Activated T-cell treated with anti-CD3 and anti-CD28 coated beads, Interleukin-2, amount 50 U/mL, for 48 hours (primary cell): ENCODE measurements at places on chromosomes 6 and 20.

DNA sequence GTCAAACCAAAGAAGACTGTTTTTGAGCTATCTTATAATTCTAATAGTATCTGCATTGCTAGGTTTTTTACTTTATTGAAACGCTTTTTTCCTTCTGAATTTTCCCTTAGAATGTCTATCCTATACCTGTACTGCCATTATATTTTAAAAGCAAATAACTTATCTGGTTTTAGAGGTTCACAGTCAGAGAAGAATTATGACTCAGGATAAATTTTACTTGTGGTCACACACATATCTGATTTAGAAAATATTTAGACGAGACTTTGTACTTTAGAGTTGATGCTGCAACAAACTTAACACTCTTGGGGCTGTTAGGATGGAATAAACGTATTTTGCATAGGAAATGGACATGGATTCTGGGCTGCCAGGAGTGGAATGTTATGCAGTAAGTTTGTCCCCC is 33.0 kb downstream of the LMBRD1 start:
- no peak for DNase-seq

- DNase-seq = no peak
These were observed 247.9 kb upstream of the RAB32 start for GRCh38 chr6:146295695-146296094.

- no peak for DNase-seq
These were observed 44.0 kb downstream of the B4GALT5 start for GRCh38 chr20:49669601-49670189.

- no peak for DNase-seq
These were observed 103.9 kb downstream of the IPCEF1 start for GRCh38 chr6:154252678-154253077.

- DNase-seq = no peak
These were observed 148.3 kb upstream of the TFAP2D start for GRCh38 chr6:50565004-50565403.

DNA sequence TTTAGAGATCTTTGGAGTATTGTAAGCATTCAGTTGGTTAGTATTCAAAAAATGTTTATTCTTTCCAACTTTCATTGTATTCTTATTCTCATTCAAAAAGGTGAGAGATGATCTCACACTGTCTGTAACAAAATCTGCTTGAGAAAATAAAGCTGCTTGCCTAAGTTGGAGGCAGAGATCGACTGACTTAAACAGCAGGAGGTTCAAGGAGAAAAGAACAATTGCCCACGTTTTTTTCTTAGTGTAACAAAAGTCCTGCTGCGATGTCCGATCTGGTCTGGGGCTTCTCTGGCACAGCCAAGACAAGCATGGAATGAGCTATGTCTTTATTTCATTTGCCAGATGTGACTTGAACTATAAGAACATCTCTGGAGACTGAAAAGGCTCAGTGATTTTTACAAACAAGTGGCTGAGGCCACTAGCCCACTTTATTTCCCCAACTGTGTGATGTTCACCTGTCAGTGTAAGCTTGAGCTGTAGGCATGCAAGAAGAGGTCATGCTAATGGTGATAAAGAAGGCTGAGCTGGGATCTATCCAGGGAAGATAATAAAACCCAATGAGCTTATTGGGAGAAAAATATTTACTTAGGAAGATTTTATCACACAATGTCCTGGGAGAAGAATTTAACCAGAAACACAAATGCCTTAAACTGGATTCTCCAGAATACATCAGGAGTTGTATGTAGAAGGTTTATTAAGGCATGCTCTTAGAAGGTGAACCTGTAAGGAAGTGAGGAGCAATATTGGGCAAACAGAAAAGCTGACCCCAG is 580.1 kb upstream of the BTBD3 start:
- DNase-seq = no peak

GRCh38 chr6:90328004-90328403 is 31.4 kb upstream of the BACH2 start:
- DNase-seq = no peak

DNA sequence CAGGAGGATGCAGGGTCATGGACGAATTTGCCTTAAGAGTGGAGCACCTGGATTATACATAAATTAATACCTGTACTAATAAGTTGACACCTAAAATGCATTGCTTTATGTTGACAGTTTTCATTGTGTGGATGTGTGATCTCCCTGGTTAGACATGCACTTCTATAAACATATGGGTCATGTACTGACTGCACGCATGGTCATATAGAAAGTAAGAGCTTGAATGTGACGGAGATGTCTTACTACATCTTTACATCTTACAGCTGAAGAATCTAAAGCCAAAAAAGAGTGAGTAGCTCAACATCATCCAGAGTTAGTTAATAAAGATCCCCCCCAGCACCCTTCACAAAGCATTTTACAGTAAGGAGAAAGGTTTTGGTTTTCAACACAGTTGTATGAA is 408.4 kb upstream of the JARID2 start:
- no peak for DNase-seq

DNA sequence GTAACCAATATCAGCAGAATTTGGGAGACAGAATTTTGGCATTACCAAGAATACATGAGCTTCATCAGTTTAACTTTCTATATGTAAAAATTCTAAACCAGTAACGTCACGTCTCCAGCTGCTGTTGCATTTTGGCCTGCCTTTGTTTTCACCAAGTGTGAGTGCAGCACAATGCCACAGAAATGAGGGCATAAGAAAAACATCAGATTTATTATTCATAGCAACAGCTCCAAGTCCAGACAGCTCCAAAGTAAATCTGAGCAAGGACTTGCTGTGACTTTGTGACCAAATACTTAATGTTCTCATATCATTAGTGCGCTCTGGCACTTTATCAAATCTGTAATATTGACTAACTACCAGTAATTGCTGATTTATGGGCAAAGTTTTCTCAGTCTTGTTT is 11.0 kb upstream of the FBXL4 start:
- DNase-seq = no peak

DNA sequence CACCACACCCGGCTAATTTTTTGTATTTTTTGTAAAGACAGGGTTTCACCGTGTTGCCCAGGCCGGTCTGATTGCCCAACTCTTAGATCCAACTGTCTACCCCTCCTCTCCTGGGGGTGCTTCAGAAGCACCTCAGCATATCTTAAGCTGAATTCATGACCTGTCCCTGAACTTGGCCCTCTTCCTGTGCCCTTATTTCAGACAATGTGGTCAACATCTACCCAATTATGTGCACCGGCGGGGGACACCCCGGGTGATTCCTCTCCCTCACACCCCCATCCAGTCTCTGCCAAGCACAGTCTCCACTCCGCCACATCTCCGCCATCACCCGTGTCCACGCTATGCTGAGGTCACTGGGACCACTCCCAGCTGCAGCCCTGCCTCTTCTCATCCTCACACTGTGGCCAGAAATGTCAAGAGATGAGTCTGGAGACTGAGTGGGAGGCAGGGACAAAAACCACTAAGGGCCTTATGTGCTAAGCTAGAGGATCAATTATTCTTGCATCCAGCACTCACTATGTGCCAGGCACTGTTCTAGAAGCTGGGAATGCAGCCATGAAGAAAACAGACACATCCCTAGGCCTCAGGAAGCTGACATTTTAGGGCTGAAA is 111.9 kb downstream of the ARMC2 start:
- DNase-seq = no peak

- DNase-seq = peak; percentile 53
These were observed 90.7 kb downstream of the KHDC1L start for GRCh38 chr6:73134588-73134987.

DNA sequence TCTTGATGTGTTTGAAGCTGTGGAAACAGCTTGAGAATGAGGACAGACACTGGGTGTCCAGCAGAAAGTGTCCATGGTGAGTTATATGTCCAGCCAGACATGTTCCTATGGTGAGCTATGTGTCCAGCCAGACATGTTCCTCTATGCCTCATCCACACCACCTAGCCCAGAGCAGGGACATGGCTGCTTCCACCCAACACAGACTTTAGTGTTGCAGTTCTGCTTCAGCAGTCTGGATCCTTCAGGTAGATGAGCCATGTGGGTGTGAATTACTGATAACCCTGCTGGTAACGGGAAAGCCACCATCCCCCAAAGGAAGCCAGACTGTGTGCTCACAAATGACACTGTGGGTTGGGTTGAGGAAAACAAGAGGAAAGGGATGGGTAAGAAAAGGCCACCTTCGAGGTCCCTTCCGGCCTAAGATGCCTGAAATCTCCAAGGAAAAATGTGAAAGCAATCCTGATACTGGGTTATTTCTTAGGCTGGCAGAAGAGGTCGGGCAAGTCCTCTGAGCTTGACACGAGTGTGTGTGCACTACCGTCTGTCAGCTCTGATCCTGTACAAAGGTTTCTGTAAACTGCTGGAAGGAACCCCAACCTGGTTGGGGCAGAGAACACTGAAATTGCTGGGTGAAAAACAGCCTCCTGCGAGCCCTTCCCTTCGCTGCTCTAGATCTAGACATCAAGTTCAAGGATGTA is 77.8 kb downstream of the NINL start:
- no peak for DNase-seq

DNA sequence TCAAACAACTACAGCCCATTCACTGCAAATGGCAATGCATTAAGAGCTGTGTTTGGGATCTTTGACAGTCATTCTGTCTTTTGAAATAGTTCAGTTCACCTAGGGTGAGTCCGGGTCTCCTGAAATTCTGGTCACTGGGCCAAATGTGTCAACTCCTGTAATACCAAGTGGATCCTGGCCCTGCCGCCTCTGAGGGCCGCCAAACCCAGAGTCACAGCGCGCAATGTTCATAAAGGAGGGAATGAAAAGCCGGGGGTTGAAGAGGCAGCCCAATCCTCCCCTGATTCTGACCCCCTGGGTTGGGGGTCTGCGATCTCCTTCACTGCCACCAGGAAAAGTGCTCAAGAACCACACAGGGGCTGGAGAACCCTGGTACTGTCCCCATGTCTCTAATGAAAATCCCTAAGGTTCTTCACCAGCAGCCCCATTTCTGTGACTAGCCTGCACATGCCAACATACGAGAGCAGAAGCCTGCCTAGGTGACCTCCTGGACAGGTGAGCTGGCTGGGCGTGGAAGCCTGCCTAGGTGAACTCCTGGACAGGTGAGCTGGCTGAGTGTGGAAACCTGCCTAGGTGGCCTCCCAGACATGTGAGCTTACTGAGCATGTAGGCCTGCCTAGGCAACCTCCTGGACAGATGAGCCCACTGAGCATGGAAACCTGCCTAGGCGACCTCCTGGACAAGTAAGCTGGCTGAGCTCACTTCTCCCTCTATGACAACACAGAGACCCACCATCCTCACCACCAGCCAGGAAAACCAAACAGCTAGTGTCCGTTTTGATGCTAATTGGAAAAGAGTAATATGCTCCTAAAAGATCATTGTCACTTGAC is 16.1 kb upstream of the APMAP start:
- DNase-seq = no peak

GRCh38 chr20:45091366-45091765 is 9.6 kb downstream of the KCNS1 start:
- DNase-seq = no peak

GRCh38 chr20:25299806-25300205 is 51.9 kb downstream of the PYGB start:
- no peak for DNase-seq

DNA sequence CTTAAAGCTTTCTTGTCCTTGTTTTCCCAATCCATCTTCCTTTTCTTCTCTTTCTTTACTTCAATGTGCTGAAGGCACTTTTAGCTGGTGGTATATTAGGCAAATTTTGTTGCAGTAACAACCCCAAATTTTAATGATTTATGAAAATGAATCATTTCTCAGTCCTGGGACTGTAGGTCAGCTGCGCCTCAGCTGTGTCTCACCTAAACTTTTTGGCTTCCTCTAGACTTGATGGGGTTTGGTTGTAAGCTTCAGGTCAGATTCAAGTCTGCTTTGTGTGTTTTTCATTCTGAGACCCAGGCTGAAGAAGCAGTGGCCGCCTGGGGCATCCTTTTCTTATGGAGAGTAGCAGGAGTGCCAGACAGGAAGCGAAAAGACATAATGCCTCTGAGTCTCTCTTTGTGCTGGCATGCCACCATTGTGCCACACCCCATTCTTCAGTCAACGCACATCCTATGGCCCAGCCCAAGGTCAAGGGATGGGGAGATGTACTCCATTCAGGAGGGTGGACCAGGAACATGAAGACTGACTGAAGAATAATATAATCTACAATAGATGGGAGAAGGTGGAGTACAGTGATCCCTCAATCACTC is 28.9 kb upstream of the CD83 start:
- DNase-seq = no peak

DNA sequence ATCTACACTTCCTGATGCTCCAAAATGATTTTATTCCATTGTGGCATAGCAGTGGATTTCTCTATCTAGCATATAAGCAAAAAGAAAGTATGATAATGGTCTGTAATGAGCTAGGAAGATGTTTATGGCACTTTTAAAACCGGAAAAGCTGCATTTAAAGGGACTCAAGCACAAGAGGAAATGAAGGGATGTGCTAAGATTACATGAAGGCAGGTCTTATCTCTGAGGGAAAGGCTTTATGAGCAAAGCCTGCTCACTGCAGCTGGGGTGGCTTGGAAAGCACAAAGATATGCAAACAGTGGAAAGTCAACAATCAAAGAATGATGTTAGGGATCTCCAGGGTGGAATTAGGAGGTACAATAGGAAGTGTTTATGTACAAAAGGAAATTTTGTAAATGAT is 138.2 kb downstream of the TENT5A start:
- DNase-seq = no peak

DNA sequence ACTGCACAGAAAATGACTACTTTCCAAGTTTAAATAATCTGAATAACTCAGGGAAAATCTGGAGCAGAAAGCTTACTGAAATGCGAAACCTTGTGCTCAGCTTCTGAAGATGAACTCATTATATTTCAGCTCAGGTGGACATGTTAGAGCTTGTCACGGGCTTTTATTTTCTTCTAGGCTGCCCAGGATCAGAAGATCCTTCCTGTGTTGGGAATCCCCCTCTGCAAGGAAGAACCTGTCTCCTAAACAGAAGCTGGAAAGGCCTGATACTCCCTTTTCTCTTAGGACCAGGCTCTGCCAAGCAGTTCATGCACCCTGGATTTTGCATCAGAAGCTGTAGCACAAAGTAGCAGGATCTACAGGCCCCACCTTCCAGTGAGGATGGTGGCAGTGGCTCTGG is 5.1 kb upstream of the SLC2A12 start:
- DNase-seq = no peak

DNA sequence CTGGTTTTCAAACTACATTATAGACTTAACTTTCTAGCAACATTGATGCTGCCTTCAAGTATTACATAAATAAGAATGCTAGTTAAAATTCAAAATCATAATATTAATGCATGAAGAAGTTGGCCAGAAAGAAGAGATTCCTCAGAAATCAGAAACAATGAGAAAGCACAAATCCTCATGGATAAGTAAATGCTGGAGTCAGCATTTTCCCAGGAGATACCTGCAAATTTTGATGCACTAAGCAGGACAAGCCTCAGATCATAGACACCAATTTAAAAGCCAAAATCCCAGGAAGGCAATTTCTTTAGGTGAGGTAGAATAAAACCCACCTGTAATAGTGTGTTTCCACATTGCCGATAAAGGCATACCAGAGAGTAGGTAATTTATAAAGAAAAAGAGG is 305.2 kb upstream of the TBX18 start:
- no peak for DNase-seq
